CD4-positive, alpha-beta T cell treated with Interleukin-4 for 1 hour (primary cell): ENCODE measurements at places on chromosomes 1 and 21.

DNA sequence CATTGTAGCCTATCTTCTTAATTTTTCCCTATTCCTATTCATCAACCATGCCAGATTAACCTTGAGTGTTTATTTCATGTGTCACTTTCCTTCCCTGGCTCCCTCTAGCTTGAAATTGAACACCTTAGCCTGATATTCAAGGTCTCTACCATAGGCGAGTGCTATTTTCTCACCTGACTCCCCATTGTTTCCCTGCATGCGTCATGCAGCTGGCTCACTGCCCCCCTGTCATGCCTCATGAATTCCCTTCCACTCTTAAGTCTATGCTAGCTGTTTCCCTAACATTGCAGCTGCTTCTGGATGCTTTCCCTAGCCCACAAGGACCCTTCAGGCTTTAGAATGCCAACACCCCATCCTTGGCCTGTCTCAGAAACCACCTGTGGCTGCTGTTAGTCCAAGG is 56.7 kb upstream of the CD1D start:
- DNase-seq, result no peak

- no peak for DNase-seq
These were observed 464.9 kb downstream of the CAMTA1 start for GRCh38 chr1:7250176-7250575.

- no peak for DNase-seq
These were observed 695.1 kb downstream of the MATN1 start for GRCh38 chr1:30028283-30028682.

GRCh38 chr1:30285501-30285932 is 437.9 kb downstream of the MATN1 start:
- no peak for DNase-seq

DNA sequence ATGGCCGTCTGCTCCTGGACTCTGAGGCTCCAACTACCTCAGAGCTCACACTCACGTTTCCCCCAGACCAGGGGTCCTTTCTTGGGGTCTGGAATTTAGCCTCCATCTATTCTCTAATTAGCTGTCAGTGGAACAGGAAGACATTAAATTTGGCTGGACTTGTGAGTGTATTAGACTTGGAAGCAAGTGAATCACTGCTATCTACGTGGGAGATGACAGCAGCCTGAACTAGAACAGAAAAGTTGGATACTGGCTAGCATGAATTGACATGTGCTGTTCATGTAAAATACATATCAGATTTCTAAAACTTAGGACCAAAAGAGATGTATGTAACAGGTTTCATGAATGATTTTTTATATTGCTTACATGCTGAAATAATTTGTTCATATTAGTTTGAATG is 28.0 kb downstream of the TAF5L start:
- DNase-seq, result no peak
